ENCODE measurements at places on chromosomes 1 and 21.

- no peak for DNase-seq
Observed at GRCh38 chr1:244150071-244150470, 99.0 kb downstream of the ZBTB18 start.

- no peak for DNase-seq
Observed at GRCh38 chr1:246703581-246703980, 20.6 kb upstream of the SCCPDH start.

DNA sequence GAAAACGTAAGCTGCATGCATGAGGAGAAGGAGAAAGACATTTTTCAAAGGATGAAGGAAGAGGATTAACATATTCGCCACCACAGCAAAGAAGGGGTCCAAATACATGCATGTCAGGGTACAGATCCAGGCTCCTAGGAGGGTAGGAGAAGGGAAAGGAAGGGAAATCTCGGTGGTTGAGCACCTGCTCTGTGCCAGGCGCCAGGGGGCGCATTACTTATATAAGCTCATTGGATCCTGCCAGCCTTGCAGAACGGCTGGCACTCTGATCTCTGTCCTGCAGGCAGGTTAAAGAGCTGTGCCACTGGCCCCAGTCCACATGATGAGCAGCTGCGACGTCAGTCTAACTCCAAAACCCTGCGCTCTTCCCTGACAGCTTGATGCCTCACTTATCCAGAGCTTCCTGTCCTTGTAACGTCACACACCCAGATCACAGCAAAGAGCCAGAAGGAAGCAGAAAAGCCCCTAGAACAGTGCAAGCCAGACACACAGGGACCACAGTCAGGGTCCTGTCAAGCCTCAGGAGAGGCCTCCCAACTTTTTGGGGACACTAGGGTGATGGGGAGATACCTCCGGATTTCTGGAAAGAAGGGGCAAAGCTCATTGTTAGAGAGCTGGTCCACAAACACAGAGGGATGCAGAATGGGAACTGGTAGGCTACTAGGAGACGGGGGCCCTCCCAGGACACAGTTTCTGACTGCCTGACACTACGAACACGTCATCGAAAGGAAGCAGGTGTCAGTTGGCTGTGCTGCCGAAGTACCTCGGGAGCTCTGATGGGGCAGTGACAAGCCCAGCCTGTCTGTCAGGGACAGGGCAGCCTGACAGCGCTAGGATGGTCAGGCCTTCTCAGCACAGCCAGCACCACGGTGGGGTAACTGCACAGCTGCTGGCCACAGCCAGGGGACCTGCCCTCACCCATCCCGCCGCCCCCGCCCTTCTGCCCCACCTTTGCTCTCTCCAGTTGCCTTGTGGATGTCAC is 99.1 kb downstream of the BEND5 start:
- DNase-seq: no peak

DNA sequence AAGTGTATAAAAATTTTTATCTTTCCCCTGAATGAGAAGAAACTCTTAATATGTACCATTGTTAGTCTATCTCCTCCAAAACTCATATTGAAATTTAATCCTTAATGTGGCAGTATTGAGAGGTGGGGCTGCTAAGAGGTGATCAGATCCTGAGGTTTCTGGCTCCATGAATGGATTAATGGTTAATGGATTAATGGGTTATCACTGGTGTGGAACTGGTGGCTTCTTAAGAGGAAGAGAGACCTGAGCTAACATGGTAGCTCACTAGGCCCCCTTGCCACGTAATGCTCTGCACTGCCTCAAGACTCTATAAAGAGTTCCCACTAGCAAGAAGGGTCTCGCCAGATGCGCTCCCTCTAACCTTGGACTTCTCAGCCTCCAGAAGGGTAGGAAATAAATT is 70.6 kb upstream of the ZBTB18 start:
- no peak for DNase-seq

- peak; percentile 53 for DNase-seq
Observed at GRCh38 chr21:36627242-36627641, 71.7 kb upstream of the SIM2 start.

GRCh38 chr1:186672131-186672530 is 8.1 kb downstream of the PTGS2 start:
- no peak for DNase-seq

GRCh38 chr1:85189120-85189519 is 11.7 kb downstream of the SYDE2 start:
- no peak for DNase-seq

DNA sequence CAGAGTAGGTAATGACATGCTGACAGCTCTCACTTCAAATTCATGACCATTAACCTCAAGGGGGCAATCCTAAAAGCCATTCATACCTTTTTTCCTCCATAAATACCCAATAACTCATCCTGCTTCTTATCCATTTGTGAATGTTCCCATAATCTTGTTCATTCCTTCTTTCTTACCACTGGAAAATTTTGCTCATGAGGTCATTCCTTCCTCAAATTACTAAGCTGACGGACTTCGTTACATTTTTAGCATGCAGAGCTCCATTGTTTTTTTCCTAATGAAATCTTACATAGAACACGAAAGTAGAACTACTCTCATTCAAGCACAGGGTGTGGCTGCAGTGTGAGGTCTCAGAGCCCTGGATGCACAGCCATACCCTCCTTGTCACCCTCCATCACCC is 276.5 kb upstream of the DPYD start:
- no peak for DNase-seq

GRCh38 chr1:32361308-32361673 is 994 bp downstream of the FAM229A start:
- no peak for DNase-seq

DNA sequence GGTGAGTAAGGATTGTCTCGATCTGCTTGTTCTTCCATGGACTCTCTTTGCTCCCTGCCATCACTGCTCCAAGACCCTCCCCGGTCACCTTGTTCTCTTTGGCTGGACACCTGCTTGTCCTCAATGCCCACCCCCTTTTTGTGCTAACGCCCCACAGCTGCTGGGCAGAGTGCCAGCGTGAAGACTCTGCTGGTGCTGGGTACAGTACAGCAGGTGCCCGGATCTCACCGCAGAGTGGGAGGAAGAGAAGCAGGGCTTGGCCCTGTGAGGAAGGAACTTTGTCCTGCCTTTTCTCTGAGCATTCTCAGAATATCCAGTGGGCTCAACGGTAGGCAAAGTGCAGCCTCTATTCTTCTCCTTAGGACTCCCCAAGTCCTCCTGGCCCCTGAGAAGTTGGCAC is 90.1 kb downstream of the PLXNA2 start:
- no peak for DNase-seq

- DNase-seq: peak; percentile 16
Observed at GRCh38 chr21:26513212-26513611, 59.9 kb downstream of the CYYR1 start.

DNA sequence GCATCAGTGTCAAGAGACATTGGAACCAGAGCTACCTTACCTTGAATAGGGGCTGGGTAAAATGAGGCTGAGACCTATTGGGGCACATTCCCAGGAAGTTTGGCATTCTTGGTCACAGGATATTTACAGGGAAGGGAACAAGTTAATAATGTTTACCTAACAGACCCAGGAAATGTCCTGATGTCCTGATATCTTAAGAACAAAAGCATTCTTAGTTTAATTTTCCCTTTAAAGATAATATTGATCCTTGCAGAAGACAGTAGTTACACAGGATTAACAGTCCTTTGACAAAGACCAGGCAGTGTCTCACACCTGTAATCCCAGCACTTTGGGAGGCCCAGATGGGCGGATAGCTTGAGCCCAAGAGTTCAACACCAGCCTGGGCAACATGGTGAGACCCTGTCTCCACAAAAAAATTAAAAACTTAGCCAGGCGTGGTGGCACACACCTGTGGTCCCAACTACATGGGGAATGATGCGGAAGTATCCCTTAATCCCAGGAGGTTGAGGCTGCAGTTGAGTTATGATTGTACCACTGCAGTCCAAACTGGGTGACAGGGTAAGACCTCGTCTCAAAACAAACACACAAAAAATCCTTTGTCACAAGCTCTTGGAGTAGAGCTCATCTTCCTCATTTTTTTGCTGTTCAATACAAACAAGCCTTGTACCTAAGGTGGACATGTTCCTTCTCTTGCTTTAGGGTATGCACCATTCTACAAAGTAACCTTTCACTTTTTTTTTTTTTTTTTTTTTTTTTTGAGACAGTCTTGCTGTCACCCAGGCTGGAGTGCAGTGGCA is 1.3 kb upstream of the TOMM20 start:
- no peak for DNase-seq

DNA sequence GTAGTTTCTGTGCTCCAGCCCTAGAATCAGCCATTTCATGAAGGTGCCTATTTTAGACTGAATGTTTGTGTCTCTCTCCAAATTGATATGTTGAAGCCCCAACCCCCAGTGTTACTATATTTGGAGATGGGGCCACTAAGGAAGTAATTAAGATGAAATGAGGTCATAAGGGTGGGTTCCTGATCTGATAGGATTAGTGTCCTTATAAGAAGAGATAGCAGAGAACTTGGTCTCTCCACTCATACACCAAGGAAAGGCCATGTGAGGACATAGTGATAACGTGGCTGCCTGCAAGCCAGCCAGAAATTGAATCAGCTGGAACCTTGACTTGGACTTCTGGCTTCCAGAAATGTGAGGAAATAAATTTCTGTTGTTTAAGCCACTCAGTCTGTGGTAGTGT is 12.3 kb downstream of the RAVER2 start:
- no peak for DNase-seq

GRCh38 chr1:41891199-41891896 is 27.4 kb downstream of the HIVEP3 start:
- no peak for DNase-seq

DNA sequence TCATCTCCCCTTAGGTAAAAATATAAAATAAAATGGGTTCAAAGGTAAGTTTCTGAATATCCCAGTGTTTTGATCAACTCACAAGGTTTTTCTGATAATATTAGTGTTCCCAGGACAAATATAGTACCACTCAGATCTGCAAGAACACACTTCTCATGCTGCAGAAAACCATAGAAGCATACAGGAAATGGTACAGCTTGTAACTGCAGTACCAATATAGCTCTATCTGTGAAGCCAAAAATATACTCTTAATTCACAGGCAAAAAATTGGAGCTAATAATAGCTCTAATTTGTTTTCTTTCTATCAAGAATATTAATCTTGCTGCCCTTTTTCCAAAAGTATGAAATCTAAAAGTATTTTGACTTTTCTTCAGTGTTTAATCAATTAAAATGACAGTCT is 13.2 kb downstream of the VPS45 start:
- no peak for DNase-seq

DNA sequence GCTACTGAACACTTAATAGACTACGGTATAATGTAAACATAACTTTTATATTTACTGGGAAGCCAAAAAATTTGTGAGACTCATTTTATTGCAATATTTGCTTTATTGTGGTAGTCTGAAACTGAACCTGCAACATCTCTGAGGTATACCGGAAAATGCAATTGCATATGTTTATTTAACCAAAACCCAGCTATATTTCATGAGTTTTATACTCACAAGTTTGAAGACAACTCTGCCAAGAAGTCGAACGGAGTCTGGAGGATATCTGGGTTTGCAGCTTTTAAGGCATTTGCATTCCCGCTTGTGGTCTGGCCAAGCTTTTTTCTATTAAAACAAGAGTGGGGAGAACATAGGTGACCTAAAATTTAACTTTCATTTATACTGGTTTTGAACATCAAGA is 171.9 kb downstream of the SMYD3 start:
- DNase-seq: no peak

- no peak for DNase-seq
Observed at GRCh38 chr1:176786274-176786673, 323.3 kb downstream of the PAPPA2 start.

DNA sequence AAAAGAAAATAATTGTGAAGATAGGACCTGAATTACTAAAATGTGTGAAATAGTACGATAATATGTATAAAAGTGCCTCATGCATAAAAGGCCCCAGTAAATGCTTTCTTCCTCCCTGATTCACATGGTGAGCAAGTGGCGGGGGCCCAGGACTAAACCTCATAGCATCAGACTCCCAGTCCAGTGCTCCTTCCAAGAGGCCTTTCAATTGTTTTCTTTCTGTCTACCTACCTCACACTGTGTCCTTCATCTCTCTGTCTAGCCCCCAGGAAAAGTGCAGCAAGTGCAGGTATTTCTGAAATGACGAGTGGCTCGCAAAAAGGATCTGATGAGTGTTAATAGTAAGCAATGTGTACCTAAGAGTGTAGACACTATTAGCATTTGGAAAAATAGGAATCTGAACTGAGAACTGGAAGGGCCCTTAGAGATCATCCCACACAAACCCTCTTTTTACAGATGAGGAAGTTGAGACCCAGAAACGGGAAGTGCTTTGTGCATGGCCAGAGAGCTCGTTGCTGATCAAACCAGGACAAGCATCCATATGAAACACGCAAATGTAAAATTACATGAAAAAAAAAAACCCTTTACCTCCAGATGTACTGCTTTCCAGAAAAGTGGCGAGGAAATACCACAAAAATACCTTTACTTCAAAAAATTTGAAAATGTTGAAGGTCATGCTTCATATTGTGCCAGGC is 118.2 kb upstream of the HOOK1 start:
- DNase-seq: no peak

GRCh38 chr1:197691816-197692215 is 83.5 kb downstream of the DENND1B start:
- no peak for DNase-seq

DNA sequence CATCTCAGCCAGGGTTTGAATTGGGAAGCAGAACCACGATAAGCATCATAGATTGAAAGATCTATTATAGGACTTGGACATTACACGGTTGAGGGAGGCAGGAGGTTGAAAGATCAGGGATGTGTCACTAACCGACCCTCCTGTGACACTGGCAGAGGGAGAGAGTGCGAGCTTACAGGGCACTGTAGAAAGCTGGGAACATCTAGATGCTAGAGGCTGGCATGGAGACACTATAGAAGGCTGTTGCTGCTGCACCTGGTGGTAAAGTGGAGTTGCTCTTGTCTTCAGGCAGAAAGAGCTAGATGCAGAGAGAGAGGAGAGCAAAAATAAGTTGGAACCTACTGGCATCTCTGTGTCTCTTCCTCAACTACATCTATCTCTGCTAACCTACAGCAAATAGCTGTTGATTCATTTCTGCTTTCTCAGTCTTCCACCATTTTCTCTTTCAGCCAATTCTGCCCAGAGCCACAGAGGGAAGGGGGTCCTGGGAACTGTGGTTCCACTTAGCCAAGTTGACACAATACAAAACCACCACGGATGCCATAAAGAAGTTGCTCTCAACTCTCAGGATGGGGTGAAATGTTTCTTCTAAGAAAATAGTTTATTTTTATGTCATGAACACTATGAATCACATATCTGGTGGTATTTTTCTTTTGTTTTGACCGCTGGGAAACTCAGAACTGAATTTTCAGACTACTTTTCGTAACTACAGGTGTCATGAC is 155.9 kb downstream of the ZNF281 start:
- DNase-seq: no peak

DNA sequence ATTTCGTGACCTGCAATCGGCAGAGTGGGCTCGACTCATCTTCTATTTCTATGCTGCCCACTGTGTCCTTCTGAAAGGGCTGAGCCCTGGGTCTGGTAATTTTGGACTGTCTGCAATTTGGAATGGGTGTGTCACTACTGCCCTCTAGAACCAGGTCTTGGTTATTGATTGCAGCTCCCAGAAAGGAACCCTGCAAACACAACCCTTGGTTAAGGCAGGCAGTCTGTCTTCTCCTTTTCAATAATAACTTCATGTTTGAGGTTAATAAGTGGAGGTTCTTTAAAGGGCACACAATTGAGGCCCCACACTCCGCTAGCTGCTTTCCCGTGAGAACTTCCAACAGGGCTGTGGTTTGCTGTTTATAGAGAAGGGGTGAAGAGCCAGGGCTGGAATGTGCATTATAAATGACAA is 79.9 kb upstream of the LYST start:
- DNase-seq: no peak

GRCh38 chr1:114152508-114153260 is 985 bp downstream of the SYT6 start:
- DNase-seq: no peak
